GM23338 (cell line): ENCODE measurements at places on chromosomes 6 and 20.
A peak's percentile ranks its signal among the peaks of the same experiment; 100 is the strongest.

DNA sequence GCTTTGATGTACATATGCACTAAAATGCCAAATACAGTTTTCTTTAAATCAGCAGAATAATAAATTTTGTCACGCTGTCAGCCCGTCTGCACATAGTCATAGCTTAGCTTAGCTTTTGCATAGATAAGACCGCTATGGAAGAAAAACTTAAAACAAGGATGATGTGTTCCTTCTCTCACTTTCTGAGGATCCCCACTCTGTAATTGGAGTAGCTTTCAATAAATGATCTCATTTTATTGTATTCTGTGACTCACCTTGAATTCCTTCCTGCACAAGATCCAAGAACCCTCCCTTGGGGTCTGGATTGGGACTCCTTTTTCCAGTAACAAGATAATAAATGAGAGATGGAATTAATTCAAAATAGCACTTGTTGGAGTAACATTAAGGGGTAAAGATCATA lies 186.2 kb downstream of the CDH26 start:
- no peak for DNase-seq

DNA sequence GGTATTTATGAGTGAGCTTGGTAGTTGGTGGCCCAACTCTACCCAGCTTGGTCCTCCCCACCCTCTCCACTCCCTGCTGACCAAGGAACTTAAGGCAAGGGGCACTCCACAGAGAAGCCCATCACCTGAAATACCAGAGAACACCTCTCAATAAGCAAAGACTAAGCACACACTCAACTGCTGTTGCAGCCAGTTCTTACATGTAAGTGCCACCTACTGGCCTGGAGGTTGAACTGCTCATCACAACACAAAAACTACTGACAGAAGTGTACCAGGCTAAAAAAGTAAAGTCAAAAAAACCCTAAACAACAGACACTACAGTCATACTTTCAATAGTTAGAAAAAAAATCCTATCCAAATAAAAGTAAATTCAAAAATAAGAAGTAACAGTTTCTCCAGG lies 146.2 kb downstream of the FAM83B start:
- peak; percentile 68 for DNase-seq

- DNase-seq: no peak
Observed at GRCh38 chr6:3625980-3626563, 125.4 kb downstream of the PXDC1 start.

DNA sequence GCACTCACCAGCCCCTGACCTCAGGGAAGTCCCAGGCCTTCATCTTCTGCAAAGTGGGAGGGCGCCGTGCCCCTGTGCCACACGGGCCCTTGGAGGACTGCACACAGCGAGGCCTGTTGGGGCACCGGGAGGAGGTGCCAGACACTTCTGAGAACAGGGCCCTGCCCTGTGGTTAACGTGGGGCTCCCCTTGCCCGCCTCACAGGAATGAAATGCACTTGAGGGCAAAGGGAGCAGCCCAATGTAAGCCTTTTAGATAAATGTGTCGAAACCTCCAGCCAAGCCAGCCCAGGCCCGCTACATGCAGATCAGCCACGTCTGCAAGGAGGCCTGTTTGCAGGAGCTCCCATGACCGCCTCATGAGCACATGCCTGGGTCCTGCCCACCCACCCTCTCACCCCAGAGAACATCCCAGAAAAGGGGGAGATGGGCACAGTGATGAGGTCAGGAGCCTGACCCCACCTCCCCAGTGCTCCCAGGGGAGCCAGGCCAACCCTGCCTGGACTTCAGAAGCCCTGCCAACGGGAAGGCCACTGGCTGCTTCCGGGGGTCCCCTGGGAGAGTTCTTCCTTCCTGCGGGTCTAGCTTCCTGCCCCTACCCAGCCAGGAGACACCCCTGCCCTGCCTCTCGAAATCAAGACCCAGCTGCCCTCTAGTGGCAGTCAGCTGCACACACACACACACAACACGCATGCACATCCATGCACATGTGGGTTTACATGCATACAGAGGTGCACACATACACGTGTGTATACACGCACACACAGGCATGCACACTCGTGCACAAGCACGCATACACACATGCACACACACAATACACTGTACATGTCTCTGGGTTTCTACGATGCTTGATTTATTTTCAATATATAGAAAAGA lies 178.7 kb downstream of the TAF4 start:
- peak; percentile 65 for DNase-seq

DNA sequence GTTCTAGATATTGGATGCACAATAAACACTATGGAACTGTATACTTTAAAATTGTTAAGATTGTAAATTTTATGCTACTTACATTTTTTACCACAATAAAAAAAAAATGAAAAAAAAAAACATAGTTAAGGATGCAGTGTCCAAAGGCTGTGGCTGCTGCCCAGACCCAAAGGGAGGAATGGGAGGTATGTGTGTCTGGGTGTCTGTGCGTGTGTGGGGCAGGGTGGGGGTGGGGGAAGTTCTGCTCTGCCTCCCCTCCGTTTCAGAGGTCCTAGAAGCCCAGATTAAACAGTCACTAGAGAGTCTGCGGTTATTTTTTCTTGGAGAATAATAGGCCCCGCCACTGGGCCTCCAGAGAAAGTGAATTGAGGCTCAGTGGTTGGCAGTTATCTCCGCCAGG lies 136.4 kb upstream of the ARMC2 start:
- DNase-seq: no peak

DNA sequence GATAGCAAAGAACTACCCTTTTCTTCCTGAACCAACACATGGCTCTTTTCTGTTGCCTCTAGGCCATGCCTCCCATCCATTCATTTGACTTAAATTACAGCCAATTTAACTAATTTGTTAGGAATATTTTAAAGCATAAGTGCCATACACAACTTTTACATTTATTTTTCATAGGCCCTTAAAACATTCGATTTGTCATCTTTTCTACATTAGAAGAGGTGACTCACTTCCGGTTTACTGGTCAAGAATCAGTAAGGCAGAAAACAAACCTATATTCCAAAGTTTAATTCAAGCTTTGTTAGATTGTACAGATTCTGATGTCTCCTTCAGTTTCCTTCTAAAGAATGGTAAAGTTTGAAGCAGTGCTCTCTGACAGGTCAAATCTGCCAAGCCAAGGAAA lies 344.3 kb downstream of the SAMD5 start:
- no peak for DNase-seq

GRCh38 chr20:19376451-19377229 lies 164.2 kb downstream of the SLC24A3 start:
- DNase-seq: no peak

DNA sequence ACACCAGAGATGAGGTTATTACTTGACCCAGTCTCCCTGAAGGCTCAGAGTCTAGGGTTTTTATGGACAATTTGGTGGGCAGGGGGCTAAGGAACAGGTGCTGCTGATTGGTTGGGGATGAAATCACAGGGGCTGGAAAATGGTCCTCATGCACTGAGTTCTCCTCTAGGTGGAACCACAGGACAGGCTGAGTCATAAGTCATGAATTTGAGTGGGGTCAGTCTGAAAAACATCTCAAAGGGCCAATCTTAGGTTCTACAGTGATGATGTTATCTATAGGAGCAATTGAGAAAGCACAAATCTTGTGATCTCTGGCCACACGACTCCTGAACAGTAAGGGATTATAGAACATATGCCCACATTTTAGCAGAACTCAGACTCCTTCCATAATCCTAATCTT lies 5.9 kb upstream of the MRS2 start:
- no peak for DNase-seq

DNA sequence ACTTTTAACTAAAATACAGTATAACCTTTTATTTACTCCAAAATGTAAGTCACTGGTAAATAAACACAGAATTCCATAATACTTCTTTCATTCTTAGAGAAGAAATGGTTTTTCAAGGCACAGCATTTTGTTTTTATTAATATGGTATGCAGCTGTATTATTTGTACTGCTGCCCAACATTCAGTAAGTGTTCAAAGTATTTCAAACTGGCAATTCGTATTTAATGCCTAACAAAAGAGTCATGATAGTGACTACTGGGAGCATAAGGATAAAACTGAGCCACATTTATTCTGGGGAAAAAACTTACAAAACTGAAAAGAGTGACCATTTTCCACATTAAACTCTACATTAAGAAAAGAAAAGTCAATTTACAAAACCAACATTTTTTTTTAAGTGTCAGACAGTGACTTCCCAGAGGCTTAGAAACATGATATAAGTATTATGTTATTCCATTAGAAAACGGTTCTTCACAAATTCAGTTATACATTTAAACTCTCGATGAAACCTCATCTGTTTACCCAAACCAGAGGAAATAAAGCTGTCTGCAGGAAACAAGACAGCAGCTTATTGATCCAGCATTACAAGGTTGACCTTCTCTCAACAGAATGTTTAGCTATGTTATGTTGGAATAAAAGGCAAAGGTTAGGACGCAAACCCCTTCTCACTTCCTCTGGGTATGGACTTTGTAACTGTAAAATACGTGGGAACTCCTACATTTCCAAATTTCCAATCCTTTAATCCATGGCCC lies 24.3 kb downstream of the EPB41L2 start:
- DNase-seq: no peak

DNA sequence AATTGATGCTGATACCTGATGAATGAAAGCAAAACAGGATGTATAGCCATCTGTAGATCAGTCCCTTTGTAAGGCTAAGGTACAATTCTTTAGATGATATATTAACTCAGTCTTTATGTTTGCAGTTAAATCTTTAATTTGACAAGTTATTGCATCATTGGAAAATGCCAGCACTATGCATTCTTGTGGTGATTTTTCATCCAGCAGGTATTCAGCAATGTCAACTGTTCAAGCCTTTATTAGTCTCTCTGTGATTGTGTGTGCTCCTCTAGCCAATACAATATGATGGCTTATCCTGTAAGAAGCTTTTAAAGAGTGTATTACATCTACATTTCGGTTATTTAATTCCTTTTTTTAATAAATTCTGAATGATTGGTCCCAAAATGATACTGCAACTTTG lies 34.3 kb downstream of the HLA-DMB start:
- DNase-seq: no peak

DNA sequence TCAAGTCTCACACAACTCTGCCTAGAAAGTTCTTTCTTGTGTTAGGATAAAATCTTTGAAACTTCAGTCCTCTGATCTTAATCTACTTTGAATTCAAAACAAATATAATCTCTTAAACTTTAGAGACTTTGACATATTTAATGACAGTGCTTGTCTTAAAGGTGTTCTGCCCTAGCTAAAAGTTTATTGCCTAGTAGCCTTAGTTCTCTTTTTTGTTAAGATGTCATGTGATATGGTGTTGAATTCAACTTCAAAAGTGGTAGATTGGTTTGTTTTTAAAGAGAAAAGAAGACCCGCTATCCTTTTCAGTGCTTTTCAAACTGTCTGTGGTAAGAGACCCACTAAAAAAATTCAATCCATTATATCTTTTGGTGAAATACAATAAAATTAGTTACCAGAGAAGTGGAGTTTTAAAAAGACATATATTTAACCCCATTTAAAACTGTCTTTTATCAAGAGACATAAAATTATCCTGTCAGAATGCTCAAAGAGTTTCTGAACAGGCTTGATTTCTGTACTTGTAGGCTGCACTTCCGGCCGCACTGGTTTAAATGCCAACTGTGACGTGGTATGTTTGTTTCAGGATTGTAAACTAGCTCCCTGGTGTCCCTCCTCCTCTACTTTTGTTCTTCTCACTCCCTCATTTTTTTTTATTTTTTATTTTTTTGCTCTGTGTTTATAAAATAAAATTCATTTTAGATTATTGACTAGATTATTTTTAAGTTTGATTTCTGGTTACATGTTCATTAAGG lies 76.5 kb downstream of the QKI start:
- DNase-seq: peak; percentile 44

GRCh38 chr6:31114970-31115849 lies 610 bp downstream of the PSORS1C1 start:
- peak; percentile 70 for DNase-seq

DNA sequence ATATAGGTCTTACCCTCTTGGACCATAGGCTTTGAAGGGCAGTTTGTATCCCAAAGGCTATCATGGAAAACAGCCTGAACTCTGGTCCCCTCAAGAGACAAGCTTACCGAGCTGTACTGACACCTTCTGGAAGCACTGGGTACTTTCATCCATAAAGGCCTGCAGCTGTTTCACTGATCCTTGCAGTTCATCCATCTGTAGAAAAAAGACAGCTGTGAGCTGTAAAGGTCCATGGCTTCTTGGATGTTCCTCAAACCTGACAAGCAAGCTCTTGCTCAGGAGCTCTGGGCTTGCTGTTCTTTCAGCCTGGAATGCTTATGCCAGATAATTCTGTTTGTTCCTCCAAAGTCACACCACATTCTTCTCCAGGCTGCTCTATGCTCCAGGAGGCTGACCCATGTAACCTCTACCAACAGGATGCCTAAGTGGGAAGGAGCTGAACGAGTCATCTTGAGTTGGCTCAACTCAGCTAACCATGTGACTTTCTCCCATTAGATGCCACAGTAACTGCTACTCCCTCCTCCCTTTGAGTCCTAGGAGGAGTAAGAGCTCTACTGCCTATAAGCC lies 8.8 kb upstream of the NDRG3 start:
- peak; percentile 88 for DNase-seq

GRCh38 chr6:11975353-11975977 lies 36.6 kb upstream of the HIVEP1 start:
- no peak for DNase-seq

- DNase-seq: no peak
Observed at GRCh38 chr6:24226541-24226940, 100.5 kb downstream of the NRSN1 start.

GRCh38 chr6:108578595-108579327 lies 18.0 kb downstream of the FOXO3 start:
- DNase-seq: no peak

- no peak for DNase-seq
Observed at GRCh38 chr6:117232196-117232595, 33.2 kb upstream of the VGLL2 start.

DNA sequence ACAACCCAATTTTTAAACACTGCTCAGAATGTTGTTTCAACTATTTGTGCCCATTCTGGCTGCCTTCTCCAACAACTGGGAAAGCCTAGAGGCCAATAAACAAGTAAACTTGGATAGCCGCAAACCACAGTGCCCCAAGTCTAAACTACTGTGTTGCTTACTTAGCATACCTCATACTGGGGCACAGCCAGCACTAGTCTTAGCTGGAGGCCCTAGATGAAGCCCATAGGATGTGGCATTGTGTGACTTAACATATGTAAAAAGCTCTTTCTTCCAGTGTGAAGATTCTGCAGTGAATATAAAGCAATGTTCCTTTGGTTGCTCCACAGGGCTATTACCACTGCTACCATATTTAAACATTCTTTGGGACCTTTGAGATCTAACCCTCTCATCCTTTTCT lies 564.3 kb upstream of the NRSN1 start:
- no peak for DNase-seq
